ENCODE measurements at places on chromosomes 16 and 17.

GRCh38 chr17:69050999-69051775 lies 9.5 kb downstream of the ABCA9 start:
- DNase-seq = no peak

DNA sequence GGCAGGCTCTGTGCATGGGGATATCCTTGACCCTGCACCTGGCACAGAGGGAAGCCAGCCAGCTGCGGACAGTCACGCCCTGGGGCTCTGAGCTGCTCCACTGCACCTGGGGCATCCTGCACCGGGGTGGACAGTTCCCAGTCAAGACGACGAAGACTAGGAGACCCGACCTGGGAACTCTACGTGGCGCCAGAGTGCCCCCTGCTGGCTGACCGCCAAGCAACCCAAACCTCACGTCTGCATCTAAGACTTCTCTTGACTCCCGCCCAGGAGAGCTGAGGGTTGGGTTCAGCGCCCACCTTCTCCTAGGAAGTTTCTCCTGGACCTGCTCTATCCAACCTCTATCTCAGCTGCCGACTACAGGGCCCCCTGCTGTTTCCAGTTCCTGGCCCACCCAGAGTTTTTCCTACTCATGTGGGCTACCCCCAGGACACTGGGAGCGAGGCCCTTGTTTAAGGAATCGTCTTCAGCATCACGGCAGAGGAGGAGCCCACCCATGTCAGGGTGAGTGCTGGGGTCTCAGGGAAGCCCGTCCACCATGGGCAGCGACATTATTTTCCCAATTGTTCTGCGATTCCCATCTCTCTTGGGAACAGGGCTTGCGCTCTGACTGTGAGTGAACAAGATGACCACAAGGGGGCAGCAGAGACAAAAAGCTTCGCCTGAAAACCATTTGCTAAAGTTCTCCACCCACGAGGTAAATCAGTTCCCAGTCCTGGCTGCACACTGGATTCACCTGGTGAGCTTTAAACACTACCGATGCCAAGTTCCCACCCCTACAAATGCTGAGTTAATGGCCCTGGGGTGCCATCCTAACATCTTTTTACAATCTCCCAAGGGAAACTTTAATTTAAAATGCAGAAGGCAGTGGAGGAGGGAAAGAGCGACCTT lies 29.3 kb downstream of the TLE7 start:
- DNase-seq = peak; percentile 59

GRCh38 chr17:81130385-81131361 lies 34.6 kb upstream of the PVALEF start:
- DNase-seq = no peak

DNA sequence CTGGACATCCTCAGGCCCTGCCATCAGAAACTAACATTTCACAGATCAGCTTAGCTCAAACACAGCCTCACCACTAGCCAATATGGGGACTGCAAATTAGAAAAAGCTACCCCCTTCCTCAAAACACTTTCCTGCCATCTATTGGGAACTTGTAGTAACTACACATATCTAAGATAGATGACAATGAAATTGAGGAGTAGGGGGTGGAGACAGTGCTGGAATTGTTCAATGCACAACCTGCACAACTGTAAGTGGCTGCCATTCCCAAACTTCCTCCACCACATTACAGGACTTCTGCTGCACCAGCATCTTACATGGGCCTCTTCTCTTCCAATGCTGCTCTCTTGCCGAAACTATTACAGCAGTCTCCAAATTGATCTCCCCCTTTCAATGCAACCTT lies 21.9 kb downstream of the AIPL1 start:
- no peak for DNase-seq

DNA sequence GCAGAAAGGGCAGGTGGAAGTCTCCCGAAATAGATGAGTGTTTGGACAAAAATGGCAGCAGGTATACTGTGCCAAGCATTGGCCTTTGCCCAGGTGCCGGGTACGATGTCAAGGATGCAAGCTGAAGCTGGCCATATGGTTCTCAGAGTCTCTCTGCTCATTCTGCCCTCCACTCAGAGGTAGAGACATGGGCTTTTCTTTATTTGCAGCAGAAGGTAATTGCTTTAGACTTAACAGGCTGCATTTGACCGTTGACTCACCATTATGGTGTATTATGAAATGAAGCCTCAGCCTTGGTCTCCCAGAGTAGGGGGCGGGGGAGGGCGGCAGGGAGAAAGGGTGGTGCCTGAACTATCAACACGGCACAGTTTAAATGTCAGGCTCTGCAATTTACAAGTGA lies 969.1 kb upstream of the EEF2KMT start:
- DNase-seq = no peak

DNA sequence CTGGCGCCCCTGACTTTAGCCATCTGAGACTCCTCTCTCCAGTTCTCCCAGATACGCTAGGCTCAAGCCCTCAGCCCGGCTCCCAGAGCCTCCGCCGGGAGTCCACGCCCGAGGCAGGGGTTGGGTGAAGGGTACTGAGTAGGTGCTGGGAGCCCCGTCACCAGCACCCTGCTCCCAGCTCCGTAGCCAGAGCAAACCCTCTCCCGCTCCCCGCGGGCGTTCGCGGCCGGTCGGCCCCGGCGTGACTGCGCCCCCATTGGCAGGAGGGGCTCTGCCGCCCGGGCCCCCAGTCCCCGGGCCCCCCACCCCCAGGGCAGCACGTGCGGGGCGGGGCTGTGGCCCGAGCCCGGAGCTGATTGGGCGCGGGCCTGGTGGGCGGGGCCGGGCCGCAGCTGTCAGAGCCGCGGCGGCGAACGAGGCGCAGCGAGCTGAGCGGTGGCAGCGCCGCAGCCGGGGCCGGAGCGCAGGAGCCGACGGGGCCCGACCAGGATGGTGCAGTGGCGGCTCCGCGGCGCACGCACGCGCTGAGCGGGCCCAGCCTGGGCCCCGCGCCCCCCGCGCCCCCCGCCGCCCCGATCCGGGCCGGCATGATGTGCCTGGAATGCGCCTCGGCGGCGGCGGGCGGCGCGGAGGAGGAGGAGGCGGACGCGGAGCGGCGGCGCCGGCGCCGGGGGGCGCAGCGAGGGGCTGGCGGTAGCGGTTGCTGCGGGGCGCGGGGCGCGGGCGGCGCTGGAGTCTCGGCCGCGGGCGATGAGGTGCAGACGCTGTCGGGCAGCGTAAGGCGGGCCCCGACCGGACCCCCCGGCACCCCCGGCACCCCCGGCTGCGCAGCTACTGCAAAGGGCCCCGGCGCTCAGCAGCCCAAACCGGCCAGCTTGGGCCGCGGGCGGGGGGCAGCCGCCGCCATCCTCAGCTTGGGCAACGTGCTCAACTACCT lies at the start of gene SPNS2:
SPNS2 (plus strand) TSS at position 421 of the 937 bp plus-strand sequence; CDS start at position 588, 167 bp downstream.
- peak; percentile 77 for DNase-seq

- DNase-seq = no peak
Measured at GRCh38 chr16:1932050-1933028, 10.7 kb downstream of the MSRB1 start.

GRCh38 chr17:65081439-65081838 lies 24.9 kb upstream of the GNA13 start:
- DNase-seq = no peak

- DNase-seq = peak; percentile 82
Measured at GRCh38 chr16:27230562-27231001, 27.3 kb downstream of the KDM8 start.

Data from activated T-cell treated with anti-CD3 and anti-CD28 coated beads, Interleukin-2, amount 50 U/mL, for 1 hour (primary cell).